Endodermal cell (in vitro differentiated cells): ENCODE measurements at places on chromosomes 3 and 15. TPM values are rescaled to one million over a fixed set of nuclear protein-coding genes. Genes with fewer than 3 reads are reported as not detected.

SIDT1 gene
- total RNA-seq: not detected in 3 replicates

DNA sequence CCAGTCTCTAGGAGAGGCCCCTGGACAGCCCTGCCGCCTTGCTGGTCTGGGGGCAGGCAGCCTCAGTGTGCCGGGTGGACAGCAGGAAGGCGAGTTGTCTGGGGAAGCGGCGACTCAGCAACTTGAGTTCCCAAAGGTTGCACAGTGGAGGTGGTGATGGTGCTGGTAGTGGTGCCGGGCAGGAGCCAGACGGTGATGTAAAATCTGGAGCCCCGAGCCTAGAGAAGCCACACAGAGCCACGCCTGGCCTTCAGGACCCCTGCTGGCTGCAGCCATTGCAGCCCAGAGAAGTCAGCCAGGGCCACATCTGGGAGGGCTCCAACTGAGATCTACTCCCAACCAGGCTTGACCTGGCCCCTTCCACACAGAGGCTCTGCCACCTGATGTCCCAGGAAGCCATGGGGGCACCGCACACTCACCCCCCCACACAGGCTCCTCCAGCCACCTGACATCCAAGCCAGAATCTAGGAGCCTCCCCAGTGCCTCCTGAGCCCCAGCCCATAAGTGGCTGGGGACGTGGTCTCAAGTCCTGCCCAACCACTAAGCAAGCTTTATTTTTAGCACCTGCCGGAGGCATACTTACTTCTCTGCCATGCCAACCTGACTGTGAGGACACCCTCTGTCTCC is 8.8 kb downstream of the C3orf22 start:
- no peaks in the 10 kb centered on the region for H3K36me3 ChIP-seq
- no peak overlapping the region for H3K27ac ChIP-seq
- no peaks in the 10 kb centered on the region for H3K27me3 ChIP-seq

GRCh38 chr15:47523681-47524475 is 193.4 kb upstream of the SEMA6D start:
- peaks cover 4% of the 10 kb centered on the region for H3K27me3 ChIP-seq
- DNase-seq: no peak
- no peak overlapping the region for H3K4me3 ChIP-seq
- no peaks in the 10 kb centered on the region for H3K36me3 ChIP-seq

DNA sequence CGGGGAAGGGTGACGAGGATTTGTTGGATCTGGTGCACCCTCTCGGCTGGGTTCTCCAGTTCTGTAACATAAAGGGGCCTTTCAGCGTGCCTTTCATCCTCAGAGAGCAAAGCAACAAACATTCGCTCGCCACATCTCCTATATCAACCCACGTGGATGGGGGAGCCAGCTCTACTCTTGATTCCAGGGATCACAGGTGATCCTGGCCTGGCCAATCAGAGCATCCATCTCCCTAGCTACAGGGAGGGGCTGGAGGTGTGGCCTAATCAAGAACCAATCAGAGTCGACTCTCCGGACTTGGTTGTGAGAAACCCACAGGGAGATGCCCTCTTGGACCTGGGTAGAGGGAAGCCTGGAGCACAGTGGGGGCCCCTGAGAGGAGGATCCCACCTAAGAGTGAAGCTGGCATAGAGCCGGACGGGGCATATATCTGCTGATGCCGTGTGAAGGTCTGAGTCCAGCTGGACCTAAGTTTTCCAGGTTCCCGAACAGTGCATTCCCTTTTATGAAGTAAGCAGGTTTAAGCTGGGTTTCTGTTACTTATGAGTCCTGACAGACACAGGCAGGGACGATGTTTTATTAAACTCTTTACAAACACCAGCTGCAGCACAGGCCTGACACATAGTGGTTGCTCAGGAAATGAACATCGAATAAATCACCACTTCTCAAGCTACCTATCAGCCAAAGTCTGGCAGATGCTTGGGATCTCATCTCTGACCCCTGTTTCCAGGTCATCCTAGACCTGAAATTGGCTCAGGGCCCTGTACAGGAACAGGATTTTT is 50.7 kb upstream of the RAD18 start:
- H3K4me3 ChIP-seq: no peak overlapping the region
- H3K36me3 ChIP-seq: no peaks in the 10 kb centered on the region
- H3K4me1 ChIP-seq: no peaks in the 10 kb centered on the region
- H3K27me3 ChIP-seq: no peaks in the 10 kb centered on the region
